Suprapubic skin (tissue), 4 donors: ENCODE measurements at places on chromosomes 16 and 17. TPM values are rescaled to one million over a fixed set of nuclear protein-coding genes. Genes with fewer than 3 reads are reported as not detected.

GRCh38 chr16:70438969-70439862, at the start of gene ST3GAL2:
TSS of gene ST3GAL2 (minus strand) at chr16:70439100. CDS start at chr16:70398530, 40,570 bp downstream.
- H3K4me1 ChIP-seq = peaks cover 38% of the 10 kb centered on the region
- DNase-seq = peak; percentile 95
- H3K4me3 ChIP-seq = peak within 1 kb of the TSS; percentile 78
- no peaks in the 10 kb centered on the region for H3K27me3 ChIP-seq
- H3K36me3 ChIP-seq = peaks cover 3% of the 10 kb centered on the region

DNA sequence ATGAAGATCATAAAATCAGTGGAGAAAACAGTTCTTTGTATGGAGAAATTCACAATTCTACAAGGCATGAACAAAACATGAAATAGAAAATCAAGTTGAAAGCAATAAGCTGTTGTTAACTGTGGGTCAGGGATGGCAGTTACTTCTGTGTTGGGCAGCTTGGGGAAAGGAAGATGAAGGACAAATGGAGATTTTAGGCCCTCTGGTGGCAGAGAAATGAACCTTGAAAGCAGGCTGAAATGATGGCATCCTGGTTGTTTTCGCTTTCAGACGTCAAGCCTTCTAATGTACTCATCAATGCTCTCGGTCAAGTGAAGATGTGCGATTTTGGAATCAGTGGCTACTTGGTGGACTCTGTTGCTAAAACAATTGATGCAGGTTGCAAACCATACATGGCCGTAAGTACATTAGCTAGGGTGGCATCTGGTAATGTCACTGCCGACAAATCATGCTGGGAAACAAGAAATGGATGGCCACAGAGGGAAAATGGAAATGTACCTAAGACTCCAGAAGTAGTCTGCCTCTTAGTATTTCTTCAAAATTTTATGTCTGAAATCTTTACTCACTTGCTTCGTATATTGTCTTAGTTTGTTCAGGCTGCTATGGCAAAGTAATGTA, 108.9 kb downstream of the MAP2K6 start:
- peaks cover 4% of the 10 kb centered on the region for H3K4me1 ChIP-seq
- H3K27ac ChIP-seq = no peak overlapping the region
- no peak overlapping the region for H3K4me3 ChIP-seq
- peaks cover 22% of the 10 kb centered on the region for H3K36me3 ChIP-seq

GRCh38 chr16:8867216-8867931, 1.4 kb downstream of the CARHSP1 start:
- no peaks in the 10 kb centered on the region for H3K27me3 ChIP-seq
- H3K36me3 ChIP-seq = no peaks in the 10 kb centered on the region
- peaks cover 66% of the 10 kb centered on the region for H3K4me1 ChIP-seq
- peak overlapping the region; percentile 74 for H3K4me3 ChIP-seq
- DNase-seq = no peak
- peak overlapping the region; percentile 61 for H3K27ac ChIP-seq

Gene SEC14L5
- 1.8 TPM for total RNA-seq

Gene FNDC8
- total RNA-seq = not detected

Gene CSNK1D
- total RNA-seq = 54.7 TPM

Gene VMO1
- not detected for total RNA-seq

- H3K4me3 ChIP-seq = no peak overlapping the region
- DNase-seq = no peak
- H3K36me3 ChIP-seq = peaks cover 11% of the 10 kb centered on the region
Measured at GRCh38 chr16:10957771-10958482, 13.6 kb downstream of the CLEC16A start.

DNA sequence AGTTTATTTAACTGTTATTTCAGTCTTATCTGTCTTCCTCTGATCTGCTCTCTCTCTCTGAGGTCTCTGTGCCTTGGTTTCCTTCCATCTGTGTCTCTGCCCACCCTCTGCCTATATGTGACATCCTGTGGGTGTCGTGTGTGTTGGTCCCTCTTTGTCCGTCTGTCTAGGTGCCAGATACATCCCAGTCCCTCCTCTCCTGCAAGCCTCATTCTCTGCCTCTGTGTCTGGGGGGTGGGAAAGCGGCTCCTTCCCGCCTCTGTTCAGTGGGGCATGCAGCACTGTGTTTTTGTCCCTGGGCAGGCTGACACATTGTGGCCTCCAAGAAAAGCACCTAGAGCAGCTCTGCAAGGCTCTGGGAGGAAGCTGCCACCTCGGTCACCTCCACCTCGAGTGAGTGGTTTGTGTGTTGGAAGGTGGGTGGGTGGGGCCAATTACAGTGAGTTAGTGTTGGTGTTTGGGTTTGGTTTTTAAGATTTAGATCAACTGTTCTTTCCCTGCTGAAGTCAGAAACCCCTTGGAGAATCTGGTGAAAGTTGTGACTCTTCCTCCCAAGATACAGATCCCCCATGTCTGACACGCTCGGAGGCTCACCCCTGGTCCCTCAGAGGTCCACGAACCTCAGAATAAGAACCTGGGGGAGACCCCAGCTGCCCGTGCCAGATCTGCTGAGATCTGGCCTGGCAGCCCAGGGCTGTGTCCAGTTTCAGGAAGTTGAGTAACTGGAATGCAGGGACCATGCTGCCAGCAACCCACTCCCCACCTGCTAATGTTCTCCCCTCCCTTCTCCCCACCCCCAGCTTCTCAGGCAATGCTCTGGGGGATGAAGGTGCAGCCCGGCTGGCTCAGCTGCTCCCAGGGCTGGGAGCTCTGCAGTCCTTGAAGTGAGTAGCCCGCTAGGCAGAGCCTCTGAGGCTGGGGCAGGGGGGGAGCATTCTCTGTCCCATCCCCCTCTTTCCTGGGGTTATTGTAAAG, 50.9 kb upstream of the CPNE2 start:
- no peak overlapping the region for H3K27ac ChIP-seq
- peaks cover 10% of the 10 kb centered on the region for H3K4me1 ChIP-seq
- no peak for DNase-seq
- H3K36me3 ChIP-seq = peaks cover 53% of the 10 kb centered on the region
- no peak overlapping the region for H3K4me3 ChIP-seq
- H3K27me3 ChIP-seq = no peaks in the 10 kb centered on the region

GRCh38 chr17:18009609-18010420, 29.2 kb downstream of the ATPAF2 start:
- no peak overlapping the region for H3K4me3 ChIP-seq
- peaks cover 5% of the 10 kb centered on the region for H3K4me1 ChIP-seq
- H3K27ac ChIP-seq = no peak overlapping the region
- H3K27me3 ChIP-seq = no peaks in the 10 kb centered on the region
- H3K36me3 ChIP-seq = peaks cover 14% of the 10 kb centered on the region
- DNase-seq = no peak

DNA sequence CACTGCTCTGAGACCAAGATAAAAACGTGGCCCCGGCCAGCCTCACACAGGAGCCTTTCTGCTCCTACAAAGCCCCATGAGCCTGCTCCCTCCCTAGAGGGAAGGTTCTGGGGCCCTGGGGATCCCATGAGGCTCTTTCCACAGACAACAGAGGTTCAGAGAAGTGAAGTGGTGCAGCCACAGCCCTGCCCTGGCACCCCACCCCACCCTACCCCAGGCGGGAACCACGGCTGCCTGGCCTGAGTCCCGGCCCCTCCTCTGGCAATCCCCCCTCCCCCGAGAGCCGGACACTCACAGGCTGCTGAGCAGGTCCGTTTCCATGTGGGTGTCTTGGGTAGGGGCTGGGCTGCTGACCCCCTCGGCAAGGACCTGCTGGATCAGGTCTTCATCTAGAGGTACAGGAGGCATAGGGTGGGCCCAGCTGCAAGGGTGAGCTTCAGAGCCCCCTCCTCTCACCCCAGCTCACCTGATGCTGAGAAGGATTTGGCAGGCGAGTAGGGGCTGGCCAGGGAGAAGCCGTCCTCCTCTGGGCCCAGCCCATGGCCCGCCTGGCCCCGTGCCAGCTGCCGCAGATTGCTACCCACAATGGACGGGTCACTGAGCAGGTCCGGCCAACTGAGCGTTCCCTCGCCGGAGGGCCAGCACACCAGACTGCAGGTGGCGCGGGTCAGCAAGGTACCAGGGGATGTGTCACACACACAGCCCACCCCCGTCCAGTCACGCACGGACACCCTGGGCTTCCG, 38.7 kb downstream of the PKD1 start:
- DNase-seq = no peak
- H3K27me3 ChIP-seq = no peaks in the 10 kb centered on the region
- no peak overlapping the region for H3K4me3 ChIP-seq
- H3K4me1 ChIP-seq = peaks cover 4% of the 10 kb centered on the region
- peaks cover 92% of the 10 kb centered on the region for H3K36me3 ChIP-seq

GRCh38 chr17:31579265-31579664, 187.8 kb downstream of the RAB11FIP4 start:
- H3K27ac ChIP-seq = no peak overlapping the region
- peaks cover 9% of the 10 kb centered on the region for H3K36me3 ChIP-seq
- no peak overlapping the region for H3K4me3 ChIP-seq
- no peak for DNase-seq
- H3K4me1 ChIP-seq = peaks cover 39% of the 10 kb centered on the region

DNA sequence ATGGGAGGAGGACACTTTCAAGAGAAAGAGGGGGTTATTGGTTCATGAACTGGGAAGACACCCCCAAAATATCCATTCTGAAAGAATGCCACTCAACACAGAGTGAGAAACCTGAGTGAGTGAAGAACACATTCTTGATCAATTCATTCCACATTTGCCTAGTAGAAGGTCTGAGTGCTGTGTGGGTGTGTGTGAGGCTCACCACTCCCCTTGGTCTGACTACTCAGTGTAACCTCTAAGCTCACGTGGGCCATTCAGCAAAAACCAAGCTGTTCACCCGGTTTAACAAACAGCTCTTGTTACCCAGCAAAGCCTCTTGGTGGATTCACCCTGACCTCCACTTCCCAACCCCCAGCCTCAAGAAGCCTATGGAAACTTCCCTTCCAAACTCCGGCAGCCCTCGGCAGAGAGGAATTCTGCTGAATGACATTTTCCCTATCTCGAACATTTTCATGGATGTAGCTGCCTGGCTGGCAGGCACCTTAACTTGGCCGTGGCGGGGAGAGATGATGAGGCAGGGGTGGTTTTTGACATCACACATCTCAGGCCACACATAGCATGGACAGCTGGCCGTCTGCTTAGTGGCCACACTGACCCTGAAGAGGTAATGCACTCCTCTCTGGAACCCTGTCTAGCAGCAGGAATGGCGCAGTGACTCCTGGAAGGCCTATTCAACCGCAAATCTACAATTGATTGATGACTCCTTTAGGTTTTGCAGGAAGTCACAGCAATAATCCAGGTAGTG, 11.6 kb downstream of the ST6GALNAC1 start:
- no peaks in the 10 kb centered on the region for H3K4me1 ChIP-seq
- no peaks in the 10 kb centered on the region for H3K36me3 ChIP-seq
- peak overlapping the region; percentile 19 for H3K27ac ChIP-seq
- H3K4me3 ChIP-seq = no peak overlapping the region

- H3K4me1 ChIP-seq = peaks cover 25% of the 10 kb centered on the region
- peak overlapping the region; percentile 90 for H3K27ac ChIP-seq
- peak overlapping the region; percentile 63 for H3K4me3 ChIP-seq
- DNase-seq = no peak
- peaks cover 38% of the 10 kb centered on the region for H3K36me3 ChIP-seq
Measured at GRCh38 chr17:38852771-38853291, 690 bp downstream of the RPL23 start.

- H3K4me3 ChIP-seq = peak within 1 kb of the TSS; percentile 31
- H3K27me3 ChIP-seq = no peaks in the 10 kb centered on the region
- no peak for DNase-seq
- H3K4me1 ChIP-seq = peaks cover 12% of the 10 kb centered on the region
- H3K27ac ChIP-seq = peak within 1 kb of the TSS; percentile 16
Measured at GRCh38 chr17:80169784-80170500, at the start of gene CARD14. TSS of gene CARD14 (plus strand) at chr17:80170030. CDS start at chr17:80181439, 11,409 bp downstream.

GRCh38 chr17:62705156-62705777, 77.8 kb downstream of the MRC2 start:
- peak overlapping the region; percentile 83 for H3K4me3 ChIP-seq
- no peaks in the 10 kb centered on the region for H3K36me3 ChIP-seq
- H3K4me1 ChIP-seq = peaks cover 29% of the 10 kb centered on the region
- peak overlapping the region; percentile 90 for H3K27ac ChIP-seq
- no peaks in the 10 kb centered on the region for H3K27me3 ChIP-seq
- DNase-seq = no peak

DNA sequence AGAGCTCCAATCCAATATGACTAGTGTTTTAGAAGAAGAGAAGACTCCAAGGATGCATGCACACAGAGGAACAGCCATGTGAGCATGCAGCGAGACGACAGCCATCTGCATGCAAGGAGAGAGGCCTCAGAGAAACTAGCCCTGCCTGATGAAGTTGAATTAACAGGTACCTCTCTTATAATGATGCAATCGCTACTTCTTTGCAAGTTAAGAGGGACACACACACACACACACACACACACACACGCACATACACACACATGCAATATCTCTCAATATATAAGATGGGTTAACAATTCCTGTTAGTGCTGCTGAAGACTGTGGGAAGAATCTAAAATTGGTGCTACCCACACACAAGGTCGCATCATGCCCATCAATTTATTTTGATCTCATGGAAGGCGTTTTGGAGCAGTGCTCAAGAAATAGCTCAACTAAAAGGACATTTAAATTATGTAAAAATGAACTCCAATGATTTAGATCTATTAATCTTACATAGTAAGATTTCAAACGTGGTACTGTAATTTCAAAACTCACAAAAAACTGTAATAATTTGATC, 7.0 kb upstream of the GINS3 start:
- peaks cover 6% of the 10 kb centered on the region for H3K4me1 ChIP-seq
- H3K4me3 ChIP-seq = no peak overlapping the region
- no peak for DNase-seq
- peaks cover 3% of the 10 kb centered on the region for H3K27me3 ChIP-seq
- no peaks in the 10 kb centered on the region for H3K36me3 ChIP-seq
- no peak overlapping the region for H3K27ac ChIP-seq

DNA sequence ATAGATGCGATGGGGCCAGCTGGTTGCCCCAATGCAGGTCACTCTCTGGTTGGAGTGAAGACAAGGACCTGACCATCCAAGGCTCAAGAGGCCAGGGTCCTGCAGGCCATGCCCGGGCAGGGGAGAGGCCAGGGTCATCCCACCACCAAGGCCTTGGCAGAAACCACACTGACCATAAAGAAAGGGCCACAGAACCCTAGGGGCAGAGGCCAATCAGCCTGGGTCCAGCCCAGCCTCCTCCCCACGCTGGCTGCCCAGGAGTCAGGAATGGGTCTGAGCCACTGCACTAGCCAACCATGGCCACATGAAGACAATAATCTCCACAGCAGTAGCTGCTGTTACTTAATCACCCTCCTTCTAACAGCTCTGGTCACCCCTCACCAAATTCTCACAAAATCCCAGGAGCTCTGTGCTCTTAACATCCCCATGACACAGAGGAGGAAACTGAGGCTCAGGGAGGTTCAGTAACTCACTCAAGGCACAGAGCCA, 10.2 kb upstream of the BCAR1 start:
- no peaks in the 10 kb centered on the region for H3K36me3 ChIP-seq
- no peak for DNase-seq
- peaks cover 85% of the 10 kb centered on the region for H3K4me1 ChIP-seq
- no peak overlapping the region for H3K4me3 ChIP-seq
- no peak overlapping the region for H3K27ac ChIP-seq

DNA sequence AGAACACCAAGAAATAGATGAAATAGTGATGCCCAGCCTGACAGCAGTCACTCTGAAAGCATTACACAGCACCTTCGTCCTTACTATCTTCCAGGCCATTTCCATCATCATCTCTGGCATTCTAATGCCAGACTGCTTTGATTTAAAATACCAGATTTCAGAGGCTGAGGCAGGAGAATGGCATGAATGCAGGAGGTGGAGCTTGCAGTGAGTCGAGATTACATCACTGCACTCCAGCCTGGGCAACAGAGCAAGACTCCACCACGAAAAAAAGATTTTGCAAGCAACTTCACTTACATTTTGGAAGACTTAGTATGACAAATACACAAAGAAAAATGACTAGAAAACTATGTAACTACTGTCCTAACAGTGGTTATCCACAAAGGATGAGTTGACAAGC, 244.0 kb downstream of the CPPED1 start:
- no peak overlapping the region for H3K4me3 ChIP-seq
- H3K27me3 ChIP-seq = no peaks in the 10 kb centered on the region
- no peak for DNase-seq
- no peaks in the 10 kb centered on the region for H3K4me1 ChIP-seq
- no peaks in the 10 kb centered on the region for H3K36me3 ChIP-seq
